ENCODE measurements at places on chromosomes 11 and 22.

GRCh38 chr11:133163463-133164419 is 368.6 kb downstream of the OPCML start:
- no peak for DNase-seq

DNA sequence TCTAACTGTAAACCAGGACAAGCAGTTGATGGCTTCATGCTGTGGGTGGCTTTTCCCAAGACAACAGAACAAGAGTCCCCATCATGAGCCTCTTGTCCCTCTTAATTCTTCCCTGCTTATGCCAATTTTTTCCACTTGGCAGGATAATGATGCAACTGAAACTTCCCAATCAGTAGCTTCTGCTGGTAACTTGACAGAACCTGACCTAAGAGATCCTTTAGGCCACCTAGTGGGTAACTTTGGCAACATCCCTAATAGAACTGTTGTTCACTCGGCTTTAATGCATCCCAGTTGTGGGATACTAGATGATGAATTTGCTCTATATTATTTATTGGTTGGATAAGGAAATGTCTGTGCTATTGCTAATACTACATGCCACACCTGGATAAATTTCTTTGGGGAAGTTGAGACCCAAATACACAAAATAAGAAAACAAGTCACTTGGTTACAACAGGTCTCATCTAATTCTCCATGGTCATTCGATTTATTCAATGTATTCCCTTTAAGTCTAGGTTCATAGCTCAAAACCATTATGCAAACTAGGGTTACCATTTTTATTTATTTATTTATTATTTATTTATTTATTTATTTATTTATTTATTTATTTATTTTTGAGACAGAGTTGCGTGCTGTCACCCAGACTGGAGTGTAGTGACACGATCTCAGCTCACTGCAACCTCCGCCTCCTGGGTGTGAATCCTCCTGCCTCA is 41.4 kb upstream of the NFAM1 start:
- DNase-seq: no peak

GRCh38 chr11:71334191-71334590 is 81.8 kb upstream of the SHANK2 start:
- no peak for DNase-seq

GRCh38 chr11:235609-235996 is 539 bp downstream of the SIRT3 start:
- no peak for DNase-seq

DNA sequence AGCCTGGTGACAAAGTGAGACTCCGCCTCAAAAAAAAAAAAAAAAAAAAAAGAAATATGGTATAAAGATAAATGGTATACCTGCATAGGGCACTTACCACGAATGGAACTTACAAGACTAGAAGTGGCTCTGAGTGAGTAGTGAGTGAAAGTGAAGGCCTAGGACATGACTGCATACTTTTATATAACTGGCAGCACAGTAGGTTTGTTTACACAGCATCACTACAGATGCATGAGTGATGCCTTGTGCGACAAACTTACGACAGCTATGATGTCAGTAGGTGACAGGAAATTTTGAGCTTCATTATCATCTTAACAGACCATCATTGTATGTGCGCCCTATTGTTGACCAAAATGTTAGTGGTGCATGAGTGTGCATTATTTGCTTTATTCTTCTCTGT is 17.7 kb downstream of the XRCC6 start:
- no peak for DNase-seq

- DNase-seq: no peak
Observed at GRCh38 chr11:15471895-15472799, 357.4 kb downstream of the INSC start.

DNA sequence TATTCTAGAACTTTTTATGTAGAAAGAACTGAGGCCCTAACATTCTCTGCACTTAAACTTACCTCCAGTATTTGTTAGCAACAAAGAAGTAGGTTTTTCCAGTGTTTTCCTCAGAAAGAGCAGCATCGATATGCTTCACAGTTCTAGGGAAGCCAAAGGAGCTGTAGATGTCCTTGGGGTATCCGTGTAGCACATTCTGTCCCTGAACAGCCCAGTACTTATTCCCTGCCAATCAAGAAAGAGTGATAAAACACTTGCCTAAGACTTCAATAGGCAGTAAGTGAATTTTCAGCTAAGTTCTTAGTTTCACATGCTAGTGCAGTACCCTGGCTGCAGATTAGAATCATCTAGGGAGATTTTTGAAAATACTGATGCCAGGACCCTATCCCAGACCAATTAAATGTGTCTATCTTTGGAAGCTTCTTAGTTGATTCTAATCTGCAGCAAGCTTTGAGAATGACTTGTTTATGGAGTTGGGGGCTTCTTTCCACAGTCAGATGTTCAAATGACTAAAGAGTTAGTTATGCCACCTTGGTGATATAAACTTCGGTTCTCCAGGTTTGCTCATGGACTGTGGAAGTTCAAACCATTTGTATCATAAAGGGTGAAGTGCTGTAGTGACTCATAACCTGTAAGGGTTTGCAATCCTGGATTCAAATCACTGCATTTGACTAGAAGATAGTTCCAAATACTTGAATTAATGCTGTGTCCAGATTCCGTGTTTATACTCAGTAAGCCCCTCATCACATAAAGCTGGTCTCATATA is 6.5 kb downstream of the MMP1 start:
- DNase-seq: no peak

- DNase-seq: no peak
Observed at GRCh38 chr22:19085233-19085718, 36.9 kb downstream of the DGCR2 start.

DNA sequence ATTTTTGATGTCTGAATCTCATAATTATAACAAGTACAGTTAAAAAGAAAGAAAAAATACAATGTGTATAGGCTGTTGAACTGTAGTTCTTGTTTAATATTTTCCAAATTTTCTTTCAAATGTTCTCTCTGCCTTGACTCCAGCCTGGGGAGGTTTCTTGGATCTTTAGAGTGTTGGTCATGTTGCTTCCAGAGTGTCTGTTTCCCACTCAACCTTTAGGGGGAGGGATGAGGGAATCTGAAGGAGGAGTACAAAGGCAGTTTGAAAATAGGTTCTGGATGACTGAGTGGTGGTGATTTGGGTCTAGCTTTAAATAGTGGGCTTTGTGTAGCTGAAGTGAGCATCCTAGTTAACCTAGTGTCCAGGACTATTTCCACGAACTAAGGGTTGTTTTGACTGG is 2.0 kb downstream of the CTNND1 start:
- DNase-seq: no peak

- no peak for DNase-seq
Observed at GRCh38 chr11:44926036-44926435, 24.6 kb downstream of the TP53I11 start.

DNA sequence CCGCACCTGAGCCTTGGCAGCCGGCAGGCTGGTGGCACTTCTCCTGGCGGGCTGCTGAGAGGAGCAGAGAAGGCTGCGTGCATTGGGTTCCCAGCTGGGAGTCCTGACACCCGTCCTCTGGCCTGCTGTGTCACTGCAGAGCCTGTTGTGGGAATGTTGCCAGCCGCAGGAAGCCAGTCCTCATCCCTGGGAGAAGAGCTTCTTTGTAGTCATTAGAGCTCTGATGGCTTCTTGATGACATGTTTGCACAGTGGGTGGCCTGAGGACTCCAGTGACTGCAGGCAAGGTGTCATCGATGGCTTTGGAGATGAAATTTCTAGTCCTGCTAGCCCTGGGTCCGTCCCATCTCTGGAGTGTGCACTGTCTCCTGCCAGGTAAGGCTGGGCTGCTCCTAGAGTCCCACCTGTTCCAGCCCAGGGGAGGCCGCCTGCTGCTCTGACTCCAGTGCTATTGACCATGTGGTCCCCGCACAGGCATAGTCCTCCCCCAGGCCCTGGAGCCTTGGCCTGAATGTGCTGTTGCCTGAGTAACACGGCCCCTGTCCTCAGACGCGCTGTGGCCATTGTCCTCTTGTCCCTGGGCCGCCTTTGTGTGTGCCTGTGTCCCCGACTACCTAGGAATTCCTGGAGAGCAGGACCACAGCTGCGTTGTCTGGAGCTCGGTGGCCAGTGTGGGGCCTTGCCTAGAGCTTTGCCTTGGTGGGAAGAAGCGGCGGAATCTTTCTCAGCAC is 129.2 kb downstream of the CACNA1I start:
- DNase-seq: no peak

DNA sequence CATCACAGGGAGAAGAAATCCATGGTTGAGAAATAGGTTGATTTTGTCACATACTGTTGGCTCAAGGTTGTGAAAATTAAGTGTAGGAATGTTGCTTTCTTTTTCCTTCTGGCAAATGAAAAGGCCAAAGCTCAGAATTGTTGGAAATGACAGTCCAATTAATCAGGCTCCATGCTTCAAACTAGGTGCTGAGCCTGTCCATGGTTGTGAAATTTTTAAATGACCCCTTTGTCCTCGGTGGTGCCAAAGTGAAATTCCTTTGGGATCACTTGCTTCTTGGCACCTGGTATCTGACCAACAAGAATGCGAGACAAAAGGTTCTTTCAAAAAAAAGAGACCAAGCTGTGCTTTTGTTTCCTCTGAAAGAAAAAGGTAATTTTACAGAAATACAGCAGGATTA is 451.9 kb downstream of the ETS1 start:
- DNase-seq: no peak

DNA sequence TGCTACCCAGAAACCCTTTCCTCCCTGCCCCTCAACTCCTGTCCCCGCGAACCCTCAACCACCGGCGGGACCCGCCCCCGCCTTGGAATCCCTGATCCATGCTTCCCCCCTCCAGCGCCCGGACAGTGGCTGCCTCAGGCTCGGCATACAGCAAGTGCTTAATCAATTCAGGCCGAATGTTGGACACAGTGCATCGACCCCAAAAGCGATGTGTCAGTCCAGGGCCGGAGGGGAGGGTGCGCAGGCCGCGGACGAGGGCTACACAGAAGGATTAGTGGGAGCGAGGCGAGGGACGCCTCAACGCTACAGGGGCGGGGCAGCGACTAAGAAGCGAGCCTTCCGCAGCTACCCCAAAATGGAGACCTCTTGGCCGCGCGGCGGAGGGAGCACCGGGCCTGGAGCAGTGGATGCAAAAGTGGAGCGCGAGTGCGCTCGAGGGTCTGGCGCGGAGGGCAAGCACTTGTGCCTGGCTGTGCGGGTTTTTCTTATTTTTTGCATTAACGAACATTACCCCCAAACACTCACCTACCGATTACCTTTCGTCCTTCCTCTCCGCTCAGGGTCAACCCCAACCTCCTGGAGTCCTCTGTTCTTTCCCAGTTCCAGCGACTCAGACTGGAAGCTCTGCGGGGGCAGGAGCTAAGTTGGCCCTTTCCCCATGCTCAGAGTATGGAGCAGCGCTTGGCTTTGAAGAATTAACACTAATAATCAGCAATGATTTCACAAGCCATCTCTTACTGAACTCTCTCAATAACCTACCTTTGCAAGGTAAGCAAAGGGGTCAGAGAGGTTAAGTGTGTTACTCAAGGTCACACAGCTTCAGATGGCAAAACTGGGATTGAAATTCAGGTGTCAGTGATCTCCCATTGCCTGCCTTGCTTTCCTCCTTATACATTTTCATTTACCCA is 30.0 kb upstream of the WNT11 start:
- no peak for DNase-seq

GRCh38 chr11:21514316-21514715 is 678.6 kb upstream of the ANO5 start:
- no peak for DNase-seq

DNA sequence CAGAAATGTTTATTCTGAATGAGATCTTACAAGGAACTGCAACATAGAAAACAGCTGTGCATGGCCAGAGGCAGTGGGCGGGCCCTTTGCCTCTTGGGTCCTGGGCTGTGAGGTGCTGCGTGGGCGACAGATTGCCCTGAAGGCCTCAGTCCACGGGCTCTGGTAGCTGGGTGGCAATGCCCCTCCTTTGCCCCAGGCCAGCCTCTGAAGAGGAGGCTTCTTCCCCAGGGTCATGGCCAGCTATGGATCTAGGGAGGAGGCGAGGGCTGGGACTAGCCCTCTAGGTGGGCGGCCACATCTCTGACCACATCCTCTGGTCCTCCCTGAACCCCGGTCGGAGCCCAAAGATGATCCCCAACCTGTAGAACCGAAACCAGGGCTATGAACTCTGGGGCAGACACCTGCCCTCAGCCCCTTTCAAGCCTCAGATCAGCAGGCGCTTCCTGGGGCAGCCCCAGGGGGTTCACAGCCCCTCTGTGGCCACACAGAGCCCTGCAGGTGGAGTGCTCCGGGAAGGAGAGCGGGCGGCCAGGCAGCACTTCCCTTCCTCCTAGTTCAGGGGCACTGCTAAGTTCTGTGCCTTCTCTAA is 6.6 kb upstream of the CDC42BPG start:
- no peak for DNase-seq

Measured in activated CD4-positive, alpha-beta T cell treated with anti-CD3 and anti-CD28 coated beads for 1 hour (primary cell).